ENCODE measurements at places on chromosomes 5 and 9.

- no peak for DNase-seq
These were observed 131.6 kb upstream of the TBCA start for GRCh38 chr5:77907786-77908185.

GRCh38 chr5:78660401-78660800, 11.8 kb upstream of the LHFPL2 start:
- DNase-seq: no peak

GRCh38 chr5:154984946-154985516, 28.5 kb upstream of the KIF4B start:
- DNase-seq: no peak

DNA sequence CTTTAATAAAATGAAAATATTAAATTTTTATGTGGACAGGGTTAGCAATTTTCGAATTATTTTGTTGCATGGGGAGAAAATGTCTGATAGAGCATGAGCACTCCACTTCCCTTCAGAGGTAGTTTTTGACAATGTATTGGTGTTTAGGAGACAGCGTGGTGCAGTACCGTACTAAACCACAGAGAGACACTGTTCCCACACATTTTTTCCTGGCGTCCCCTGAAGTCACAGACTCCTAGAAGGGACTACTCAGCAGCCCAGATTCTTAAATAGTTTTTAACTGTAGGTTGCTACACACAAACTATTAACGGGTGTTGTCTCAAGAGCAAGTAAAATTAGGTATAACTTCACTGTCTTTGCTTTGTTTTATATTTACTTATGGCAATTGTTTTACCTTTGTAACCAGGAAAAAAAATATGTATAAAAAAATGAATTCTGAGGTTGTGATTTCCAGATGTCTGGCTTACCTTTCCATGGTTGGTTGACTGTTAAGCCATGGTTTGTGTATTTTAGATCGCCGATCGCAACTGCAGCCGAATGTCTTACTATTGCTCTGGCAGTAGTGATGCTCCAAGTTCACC, 171.2 kb downstream of the DOCK8 start:
- peak; percentile 64 for DNase-seq

DNA sequence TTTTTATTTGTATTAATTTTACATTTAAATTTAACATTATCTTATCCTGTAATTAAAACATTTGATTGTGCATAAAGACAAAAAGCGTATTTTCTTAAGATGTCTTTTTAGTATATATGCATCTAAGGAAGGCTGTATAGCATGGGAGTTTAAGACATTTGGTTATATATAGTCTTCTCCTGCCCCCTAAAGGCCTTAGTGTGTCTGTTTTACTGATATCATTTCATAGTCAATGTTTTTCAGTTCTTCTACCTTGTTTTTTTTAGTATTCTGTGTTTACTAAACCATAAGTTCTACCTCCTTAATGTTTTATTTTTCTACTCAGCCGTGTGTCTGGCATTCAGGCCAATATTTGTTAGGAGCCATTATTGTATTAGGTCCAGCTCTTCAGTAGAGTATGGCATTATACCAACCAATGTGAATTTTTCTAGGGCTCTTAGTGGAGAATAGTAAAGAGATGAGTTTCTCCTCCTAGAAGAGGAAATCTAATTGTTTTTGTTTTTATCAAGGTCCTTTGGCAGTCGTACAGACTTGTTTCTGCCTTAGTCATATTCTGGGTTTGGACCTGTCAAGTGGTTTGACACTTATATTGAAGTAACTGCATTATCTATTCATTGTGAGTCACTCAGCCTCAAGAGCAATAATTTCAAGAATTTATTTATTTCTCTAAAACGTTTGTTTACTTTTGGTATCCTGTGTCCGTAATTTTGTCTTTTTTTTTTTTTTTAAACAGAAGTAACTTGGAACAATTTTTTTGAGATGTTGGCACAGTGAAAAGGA, 74.8 kb downstream of the SLF1 start:
- DNase-seq: no peak

GRCh38 chr9:10793306-10793705, 180.5 kb upstream of the PTPRD start:
- DNase-seq: no peak

- DNase-seq: no peak
These were observed 183.9 kb downstream of the LRRC70 start for GRCh38 chr5:62762503-62762902.

GRCh38 chr9:38350529-38350928, 42.0 kb upstream of the ALDH1B1 start:
- no peak for DNase-seq

DNA sequence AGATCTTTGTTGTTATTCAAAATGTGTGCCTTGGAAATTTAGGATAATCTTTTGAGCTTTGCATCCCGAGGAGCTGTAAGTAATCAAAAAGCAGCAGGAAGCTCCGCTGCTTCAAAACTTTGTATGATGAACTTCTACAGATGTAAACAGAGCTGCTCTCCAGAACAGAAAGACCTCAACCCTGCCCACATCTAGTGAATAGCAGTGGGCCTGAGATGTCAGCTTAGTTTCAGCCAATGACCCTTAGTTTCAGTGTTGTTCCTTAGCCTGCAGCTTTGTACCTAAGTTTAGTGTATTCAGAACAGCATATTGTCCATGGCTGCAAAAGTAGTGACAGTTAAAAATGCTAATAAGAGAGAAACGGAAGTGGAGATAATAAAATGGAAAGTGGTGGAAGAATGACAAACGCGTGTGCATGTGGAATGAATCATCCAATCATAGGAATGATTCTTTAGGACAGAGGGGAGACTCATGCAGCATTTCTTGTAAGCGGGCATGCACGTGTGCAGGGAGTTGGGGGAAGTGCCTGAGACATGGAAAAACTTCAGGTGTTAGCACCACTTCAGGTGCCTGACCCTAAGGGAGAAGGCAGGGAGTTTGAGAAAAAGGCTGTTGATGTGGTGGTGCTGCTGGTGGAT, 24.9 kb downstream of the SNX24 start:
- no peak for DNase-seq

DNA sequence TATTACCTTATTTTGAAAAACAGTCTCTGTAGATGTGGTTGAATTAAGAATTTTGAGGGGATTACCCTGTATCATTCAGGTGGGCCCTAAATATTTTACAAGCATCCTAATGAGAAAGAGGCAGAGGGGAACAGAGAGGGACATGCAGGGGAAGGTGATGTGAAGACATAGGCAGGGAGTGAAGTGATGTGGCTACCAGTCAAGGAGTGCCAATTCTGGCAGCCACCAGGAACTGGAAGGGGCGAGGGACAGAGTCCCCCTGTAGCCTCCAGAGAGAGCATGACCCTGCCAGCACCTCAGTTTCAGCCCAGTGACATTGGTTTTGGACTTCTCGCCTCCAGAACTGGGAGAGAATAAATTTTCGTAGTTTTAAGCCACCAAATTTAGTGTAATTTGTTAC, 44.1 kb downstream of the PIP5K1B start:
- no peak for DNase-seq
